GOT3 (cell line): ENCODE measurements at places on chromosomes 6 and 20.

DNA sequence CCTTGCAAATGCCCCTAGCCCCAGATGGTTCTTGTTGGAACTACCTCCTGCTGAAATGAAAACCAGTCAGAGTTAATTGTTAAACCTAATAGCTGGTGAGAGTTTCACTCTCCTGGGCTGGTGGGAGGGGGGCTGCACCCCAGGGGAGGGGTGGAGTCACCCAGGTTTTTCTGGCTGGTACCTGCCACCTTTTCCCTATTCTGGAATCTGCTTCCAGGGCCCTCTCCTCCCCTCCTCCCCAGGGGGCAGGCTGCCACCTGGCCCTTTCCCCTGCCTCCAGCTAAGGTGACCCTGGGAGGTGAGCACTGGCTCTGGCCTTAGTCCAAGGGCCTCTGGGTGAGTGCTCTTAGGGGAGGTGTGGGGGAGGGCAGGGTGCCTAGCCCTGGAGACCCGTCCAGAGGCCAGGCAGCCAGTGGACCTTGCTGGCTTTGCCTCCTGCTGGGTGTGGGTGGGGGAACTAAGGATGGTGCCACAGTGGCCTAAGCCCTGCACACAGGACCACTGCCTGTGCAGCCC, 48.8 kb upstream of the EPB41L1 start:
- DNase-seq, result no peak

DNA sequence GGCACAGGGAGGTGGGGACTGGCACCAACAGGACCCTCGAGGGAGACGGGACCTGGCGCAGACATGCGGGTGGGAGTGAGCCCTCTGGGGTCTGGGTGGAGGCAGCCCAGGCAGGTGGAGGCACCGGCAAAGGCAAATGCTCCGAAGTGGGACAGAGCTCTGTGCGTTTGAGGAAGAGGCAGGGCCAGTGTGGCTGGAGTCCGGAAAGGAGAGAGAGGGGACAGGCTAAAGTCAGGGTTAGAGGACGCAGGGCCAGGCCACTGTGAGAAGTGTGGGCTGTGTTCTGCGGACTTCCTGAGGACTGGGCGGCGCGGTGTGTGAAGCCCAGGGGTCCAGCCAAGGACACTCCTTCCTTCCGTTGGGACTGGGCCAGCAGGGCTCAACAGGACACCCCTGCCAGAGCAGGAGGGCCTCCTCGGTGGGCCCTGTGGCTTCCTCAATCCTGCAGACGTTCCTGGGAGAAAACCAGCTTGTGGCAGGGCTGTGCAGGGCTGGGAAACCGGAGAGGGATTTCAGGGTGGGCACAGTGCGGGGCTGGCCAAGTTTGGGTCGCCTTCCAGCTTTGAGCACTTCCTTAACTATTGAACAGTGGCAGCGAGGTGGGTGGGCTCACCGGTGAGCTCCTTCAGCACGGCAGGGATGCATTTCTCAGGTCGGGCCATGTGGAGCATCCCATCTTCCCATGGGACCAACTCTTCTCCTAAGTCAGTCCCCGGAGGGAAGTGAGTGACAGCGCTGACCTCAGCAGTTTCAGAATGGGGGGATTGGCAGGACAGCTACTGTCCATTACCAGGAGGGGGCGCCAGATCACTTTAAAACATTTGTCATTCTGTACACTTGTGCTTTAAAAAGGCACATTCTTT, 22.5 kb downstream of the MOCS3 start:
- DNase-seq, result no peak

GRCh38 chr6:139882234-139882633, 507.8 kb upstream of the CITED2 start:
- DNase-seq, result no peak

DNA sequence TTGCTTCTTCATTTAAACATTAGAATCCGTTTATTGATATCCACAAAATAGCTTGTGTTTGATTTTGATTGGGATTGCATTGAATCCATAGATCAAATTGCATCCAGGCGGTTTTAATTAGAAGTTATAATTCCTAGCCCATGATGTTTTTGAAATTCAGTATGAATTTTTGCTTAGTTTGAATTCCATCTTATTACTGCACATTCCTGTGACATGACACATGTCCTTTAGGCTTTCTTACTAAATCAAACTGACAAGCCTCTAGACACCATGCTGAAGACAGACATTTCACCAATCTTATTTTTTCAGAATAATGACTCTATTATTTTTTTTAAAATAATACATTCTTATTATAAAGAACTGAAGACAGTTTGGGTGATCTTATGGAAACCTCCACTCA, 21.4 kb upstream of the PI16 start:
- DNase-seq, result no peak

DNA sequence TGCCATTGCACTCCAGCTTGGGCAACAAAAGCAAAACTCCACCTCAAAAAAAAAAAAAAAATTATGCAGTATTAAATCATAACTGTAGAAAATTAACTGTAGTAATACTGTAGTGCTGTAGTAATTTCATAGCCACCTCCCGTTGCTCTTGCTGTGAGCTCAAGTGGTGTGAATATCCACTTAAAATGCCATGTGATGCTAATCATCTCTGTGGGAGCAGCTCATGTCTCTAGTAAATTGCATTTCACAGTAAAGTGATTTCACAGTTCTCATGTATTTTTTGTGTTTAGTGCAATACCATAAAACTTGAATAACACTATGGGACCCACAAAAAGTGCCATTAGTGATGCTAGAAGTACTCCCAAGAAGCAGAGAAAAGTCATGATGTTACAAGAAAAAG, 14.4 kb upstream of the FAM217A start:
- no peak for DNase-seq

DNA sequence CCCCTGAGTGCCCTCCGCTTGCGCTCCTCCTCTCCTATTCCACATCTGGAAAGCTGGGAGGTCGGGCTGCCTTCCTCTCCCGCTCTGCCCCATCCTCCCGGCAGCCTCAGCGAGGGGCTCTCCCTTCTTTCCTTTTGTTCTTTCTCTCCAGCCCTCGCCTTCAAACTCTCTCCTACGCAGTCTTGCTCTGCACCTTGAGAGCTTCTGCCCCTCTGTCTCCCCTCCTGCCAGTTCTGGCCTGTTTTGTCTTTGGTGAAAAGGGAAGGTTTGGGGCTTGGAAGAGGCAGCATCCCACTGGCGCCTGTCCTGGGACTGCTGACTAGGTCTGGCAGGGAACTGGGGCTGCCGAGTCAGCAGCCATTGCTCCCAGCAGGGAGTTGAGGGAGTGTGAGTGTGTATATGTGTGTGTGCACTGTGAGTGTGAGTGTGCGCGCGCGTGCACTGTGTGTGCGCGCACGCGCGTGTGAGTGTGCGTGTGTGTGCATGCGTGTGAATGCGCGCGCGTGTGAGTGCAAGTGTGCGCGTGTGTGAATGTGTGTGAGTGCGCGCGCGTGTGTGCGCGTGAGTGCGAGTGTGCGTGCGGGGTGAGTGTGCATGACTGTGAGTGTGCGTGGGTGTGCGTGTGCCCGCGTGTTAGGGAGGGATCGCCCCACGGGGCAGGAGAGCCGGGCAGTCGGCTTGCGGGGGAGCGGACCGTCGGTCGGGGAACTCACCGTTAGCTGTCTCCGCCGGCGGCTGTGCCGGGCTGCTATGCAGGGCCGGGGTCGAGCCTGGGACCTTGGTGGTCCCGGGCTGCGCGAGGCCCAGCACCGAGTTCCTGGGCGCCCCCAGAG, 523 bp downstream of the CPXM1 start:
- DNase-seq, result no peak

GRCh38 chr6:33288141-33288920, 708 bp downstream of the WDR46 start:
- DNase-seq, result no peak

DNA sequence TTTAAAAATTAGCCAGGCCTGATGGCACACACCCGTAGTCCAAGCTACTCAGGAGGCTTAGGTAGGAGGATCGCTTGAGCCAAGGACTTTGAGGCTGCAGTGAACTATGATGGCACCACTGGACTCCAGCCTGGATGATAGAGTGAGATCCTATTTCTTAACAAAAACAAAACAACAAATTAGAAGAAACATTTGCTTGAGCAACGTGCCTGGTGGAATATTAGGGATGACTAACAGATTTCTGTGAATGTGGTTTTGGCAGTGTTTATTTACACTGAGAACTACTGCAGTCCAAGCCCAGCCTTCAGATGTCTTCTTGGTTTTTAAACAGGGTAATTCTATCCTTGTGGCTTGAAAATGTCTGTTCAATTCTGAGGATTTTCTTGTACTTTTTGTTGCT, 9.2 kb downstream of the PPP1R3G start:
- DNase-seq, result no peak

GRCh38 chr6:156719395-156719719, 57.8 kb upstream of the ARID1B start:
- no peak for DNase-seq

- DNase-seq, result no peak
These were observed 172.6 kb upstream of the PHACTR1 start for GRCh38 chr6:12543953-12544352.

DNA sequence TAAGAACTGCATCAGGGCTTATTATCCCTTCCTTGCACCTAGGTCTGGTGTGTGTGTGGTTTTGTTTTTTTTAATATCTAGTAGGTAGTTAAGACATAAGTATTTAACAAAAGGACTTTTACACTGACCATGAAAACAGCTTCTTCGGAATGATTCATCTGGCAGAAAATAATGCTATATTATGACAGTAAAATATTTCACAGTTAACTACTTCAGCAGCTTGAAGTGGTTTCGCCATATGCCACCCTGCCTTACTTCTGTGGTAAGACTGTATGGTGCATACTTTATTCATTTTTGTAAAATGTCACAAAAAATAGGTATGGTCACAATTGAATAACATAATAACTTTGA, 858 bp upstream of the PTPRK start:
- no peak for DNase-seq

- DNase-seq, result no peak
These were observed 161.2 kb downstream of the KLHL32 start for GRCh38 chr6:97085772-97086171.

DNA sequence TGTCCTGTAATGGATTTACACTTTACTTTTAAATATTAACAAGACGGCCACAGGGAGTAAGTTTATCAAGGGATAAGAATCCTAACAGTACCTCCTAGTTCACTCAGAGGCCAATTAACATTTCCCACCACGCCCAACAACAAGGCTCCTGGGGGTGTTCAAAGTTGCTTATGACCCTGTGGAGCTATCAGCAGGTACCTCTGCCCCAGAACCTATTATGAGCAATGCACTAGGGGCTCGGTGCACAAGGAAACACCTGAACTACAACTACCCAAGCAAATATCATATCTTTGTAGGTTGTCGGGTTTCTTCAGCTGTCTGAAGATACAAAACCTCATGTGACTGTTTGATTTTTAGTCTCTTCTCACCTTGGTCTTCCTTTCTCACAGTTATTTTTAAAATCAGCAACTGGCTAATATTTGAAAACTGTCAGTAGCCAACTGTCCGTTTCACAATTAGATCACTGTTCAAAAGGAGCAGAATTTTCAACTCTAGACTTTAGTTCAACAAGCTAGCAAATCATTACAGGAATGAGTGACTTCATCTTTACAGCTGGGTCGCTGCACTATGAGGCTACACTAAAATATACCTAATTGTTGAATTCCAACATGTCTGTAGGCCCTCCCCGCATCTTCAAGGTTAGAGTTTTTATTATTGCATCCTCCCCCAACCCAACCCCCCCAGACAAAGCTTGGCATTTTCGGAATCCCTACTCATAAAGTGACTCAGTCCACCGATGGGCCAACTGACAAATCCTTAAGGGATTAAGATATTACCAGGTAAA, 38.1 kb downstream of the B4GALT5 start:
- no peak for DNase-seq

GRCh38 chr20:38407321-38407720, 27.8 kb downstream of the SNHG17 start:
- DNase-seq, result no peak

- DNase-seq, result no peak
These were observed 44.4 kb downstream of the CD2AP start for GRCh38 chr6:47521961-47522360.

DNA sequence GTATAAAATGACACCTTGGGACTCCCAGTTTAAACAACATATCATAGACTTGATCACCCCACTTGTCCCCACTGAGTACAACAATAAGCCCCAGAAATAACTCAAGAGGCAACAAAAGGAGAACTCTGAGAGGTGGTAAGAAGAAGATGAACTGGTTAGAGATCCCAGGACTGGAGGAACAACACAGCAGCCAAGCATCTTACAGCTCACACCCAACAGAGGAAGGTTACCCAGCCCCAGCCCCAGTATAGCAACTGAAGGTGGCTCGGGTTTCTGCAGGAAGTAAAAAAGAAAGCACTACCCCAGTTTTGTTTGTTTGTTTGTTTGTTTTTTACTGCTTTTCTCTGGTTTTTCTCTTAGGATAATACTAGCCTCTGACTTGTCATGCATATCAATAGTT, 17.1 kb upstream of the TGM6 start:
- no peak for DNase-seq

GRCh38 chr20:1376408-1377270, 16.2 kb downstream of the FKBP1A start:
- no peak for DNase-seq

DNA sequence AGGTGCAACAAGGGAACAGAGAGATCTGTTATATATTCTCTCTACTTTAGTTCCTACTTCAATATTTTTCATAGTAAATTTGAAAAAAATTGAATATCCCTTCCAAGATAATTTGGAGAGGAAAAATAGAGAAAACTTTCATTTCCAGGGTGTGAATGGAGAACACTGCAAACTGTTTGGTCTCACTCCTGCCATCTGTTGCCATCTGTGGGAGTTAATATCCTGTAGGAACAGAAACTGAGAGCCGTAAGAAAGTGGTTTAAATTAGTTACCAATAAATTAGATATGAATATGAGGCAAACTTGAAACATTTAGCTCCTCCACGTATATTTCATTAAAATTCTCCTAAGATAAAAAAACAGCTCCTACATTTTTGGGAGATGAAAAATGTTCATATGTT, 4.2 kb downstream of the ZNF337 start:
- no peak for DNase-seq

GRCh38 chr6:145028144-145028818, 707.0 kb downstream of the EPM2A start:
- DNase-seq, result no peak

DNA sequence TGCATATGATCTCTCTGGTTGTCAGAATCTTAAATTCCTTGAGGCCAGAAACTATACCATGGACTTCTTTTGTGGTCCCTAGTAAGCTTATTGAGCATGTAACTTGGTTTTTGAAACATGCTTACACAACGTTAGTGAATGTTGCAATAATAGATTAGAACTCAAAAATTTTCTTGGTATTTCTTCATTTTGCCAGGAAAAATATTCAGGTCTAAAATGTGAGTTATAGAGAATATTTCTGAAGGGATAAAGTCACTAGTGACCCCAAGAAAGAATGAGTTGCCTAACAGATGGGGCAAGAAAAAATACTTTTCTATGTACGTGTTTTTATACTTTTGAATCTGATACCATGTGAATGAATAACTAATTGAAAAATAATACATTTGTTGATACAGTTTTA, 195.4 kb downstream of the TFAP2A start:
- no peak for DNase-seq

- DNase-seq, result no peak
These were observed 25.3 kb downstream of the RAB44 start for GRCh38 chr6:36722879-36723278.

- no peak for DNase-seq
These were observed 140.3 kb downstream of the DLL1 start for GRCh38 chr6:170150590-170150945.
